ENCODE measurements at places on chromosomes 6 and 20. TPM values are rescaled to one million over a fixed set of nuclear protein-coding genes. Genes with fewer than 3 reads are reported as not detected.

Gene OXT
- total RNA-seq, result 8.4 TPM

Gene TP53TG5
- total RNA-seq, result not detected

Gene TCP11
- total RNA-seq, result not detected

DNA sequence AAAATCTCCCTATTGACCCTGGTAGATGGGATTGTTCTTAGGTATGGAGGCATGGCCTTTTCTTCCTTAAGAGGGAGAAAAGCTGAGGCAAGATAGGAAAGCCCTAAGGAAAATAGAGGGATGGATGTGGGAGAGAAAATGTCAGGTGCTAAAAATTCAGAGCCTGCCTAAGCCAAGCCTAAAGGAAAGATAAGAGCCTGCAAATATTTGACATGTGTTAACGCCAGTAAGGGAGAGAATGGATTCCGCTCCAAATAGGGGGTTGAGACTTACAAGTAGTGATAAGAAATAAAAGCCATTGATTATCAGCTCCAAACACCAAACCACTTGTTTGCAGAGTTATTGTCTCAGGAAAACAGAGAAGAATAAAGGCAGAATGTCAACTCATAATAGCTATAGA, 533.6 kb downstream of the PTPRT start:
- no peak for DNase-seq

DNA sequence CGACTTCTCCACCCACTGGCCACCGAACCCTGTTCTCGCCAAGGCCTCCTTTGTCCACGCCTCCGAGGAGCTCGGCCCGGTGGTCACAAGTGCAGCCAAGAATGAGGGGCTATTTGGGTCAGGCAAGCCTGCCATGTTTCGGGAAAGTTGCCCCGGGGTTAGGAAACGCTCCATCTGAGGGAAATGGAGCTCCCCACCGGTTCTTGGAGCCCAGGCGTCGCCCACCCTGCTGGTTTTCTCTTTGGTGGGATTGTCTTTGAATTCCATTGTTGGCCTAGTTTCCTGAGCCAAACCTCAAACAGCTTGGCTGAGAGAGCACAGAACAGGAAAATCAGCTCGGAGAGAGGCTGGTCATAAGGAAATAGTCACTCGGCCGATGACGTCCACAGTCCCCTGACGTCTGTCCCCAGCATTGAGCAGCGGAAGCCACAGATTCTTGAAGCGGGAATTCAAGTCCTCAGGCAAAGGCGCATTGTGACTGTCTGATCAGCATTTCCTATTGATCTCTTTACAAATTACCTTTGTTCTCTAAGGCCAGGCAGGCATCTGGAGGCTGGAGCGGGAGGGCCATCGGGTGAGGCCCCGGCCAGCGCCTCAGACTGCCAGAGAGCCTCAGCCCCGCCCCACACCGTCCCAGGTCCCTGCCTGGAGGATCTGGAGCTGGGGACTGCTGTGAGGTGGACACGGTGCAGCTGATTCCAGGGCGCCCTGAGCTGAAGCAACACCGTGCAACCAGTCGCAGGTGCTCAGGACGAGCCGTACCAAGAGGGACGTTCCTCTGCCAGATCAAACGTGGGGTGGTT, 138.6 kb downstream of the DLL1 start:
- no peak for DNase-seq

- DNase-seq, result no peak
Observed at GRCh38 chr20:3875378-3875974, 13.7 kb upstream of the PANK2 start.
